ENCODE measurements at places on chromosomes 5 and 9. TPM values are rescaled to one million over a fixed set of nuclear protein-coding genes. Genes with fewer than 3 reads are reported as not detected.

PLPP7 gene
- 1.8 TPM for total RNA-seq

WDR5 gene
- total RNA-seq, result 23.2 TPM

KLF9 gene
- 26.4 TPM for total RNA-seq

IL13 gene
- not detected for total RNA-seq

ZBTB34 gene
- 12.9 TPM for total RNA-seq

OR1J2 gene
- total RNA-seq, result not detected

IFNA21 gene
- not detected for total RNA-seq

GOLGA1 gene
- 7.4 TPM for total RNA-seq

KIF24 gene
- total RNA-seq, result 2.3 TPM

All from bladder microvascular endothelial cell (primary cell).